Dorsolateral prefrontal cortex (tissue), 122 donors: ENCODE measurements at places on chromosomes 6 and 20. TPM values are rescaled to one million over a fixed set of nuclear protein-coding genes. Genes with fewer than 3 reads are reported as not detected.

SLC17A2 gene
- not detected for total RNA-seq

SUMO4 gene
- total RNA-seq: 2.6 TPM

- DNase-seq: no peak
Measured at GRCh38 chr6:47663462-47664216, 34.7 kb upstream of the ADGRF4 start.

- no peak for DNase-seq
Measured at GRCh38 chr6:35425284-35425683, 26.9 kb upstream of the FANCE start.

HLA-DRB5 gene
- 2.0 TPM for total RNA-seq

- no peak for DNase-seq
Measured at GRCh38 chr6:160330619-160331018, 17.6 kb upstream of the SLC22A3 start.

DNA sequence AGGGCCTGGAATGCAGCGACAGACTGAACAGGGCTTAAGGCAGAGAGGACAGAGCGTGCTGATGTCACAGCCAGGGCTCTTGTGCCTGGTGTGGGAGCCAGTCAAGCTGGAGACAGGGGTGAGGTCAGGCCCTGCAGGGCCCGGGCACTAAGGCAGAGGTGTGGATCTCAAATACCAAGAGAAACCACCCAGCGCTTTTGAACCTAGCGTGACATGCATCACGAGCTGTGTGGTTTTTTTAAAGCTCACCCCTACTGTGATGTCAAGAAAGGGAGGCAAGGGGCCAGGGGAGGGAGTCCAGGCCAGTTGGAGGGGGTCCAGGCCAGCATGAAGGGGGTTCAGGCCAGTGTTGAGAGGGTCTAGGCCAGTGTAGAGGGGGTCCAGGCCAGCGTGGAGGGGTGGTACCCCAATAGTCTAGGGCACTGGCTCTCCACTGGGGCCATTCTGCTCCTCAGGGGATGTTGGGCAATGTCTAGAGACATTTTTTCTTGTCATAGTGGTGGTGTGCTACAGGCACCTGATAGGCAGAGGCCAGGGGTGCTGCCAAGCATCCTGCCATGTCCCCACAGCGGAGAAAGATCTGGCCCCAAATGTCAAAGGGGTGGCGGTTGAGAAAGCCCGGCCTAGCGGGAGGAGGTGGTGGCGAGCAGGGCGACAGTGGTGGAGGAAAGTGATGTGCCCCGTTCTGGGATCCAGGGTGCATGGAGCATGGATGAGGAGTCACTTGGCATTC is 42.6 kb downstream of the RBM38 start:
- no peak for DNase-seq

DNA sequence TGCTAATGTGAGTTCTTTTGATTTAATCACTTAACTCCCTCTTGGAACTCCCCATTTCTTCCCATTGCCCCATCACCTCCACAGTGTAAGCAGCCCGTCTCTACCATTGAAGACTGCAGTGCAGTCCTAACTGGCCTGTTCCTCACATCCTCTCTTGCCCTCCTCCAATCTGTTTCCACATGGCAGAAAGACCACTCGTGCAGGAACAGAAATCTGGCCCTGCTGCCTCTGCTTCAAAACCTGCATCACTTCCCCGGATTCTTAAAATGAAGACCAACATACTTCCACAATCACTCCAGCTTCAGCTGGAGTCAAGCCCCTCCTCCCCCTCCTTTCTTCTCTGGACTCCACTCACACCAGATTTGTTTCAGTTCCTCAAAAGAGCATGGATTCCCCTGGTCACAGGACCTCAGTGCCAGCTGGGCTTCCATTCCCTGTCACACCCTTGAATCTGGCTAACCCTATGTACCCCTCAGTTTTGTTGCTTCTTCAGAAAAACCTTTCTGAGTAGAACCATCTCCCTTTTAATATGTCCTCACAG is 802.3 kb downstream of the MAFB start:
- DNase-seq: no peak

FRMD1 gene
- not detected for total RNA-seq

PACRG gene
- total RNA-seq: 8.6 TPM

GRCh38 chr6:143739341-143739851 is 61.6 kb downstream of the PHACTR2 start:
- no peak for DNase-seq

- DNase-seq: no peak
Measured at GRCh38 chr6:64081453-64081852, 445.9 kb downstream of the PHF3 start.

DNPH1 gene
- 32.7 TPM for total RNA-seq

DNA sequence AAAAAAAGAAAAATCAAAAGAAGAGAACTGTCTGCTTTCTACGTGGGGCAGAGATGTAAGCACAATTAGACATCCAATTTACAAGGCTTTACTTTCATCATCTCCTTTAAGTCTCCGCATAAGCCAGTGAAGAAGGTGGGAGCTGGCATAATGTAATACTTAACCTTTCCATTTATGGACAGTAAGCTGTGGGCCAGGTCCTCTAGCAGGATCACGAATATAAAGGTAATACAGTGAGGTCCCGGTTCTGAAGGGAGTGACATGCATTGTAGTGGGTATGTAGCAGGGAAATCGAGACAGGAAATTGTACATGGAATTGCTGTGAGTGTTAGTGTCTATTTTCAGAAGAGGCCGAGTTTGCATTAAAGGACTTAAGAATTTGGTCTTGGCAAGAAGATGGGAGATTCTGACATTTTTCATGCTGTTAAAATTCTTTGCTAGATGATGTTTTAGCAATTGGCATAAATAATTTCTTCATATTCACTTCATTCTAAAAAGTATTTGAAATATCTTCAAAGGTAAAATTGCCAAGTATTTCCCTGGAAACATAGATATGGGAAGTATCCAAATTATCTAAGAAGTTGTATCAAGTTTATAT is 20.4 kb upstream of the POPDC3 start:
- DNase-seq: no peak

GRCh38 chr20:1526896-1527295 is 30.6 kb downstream of the SIRPD start:
- DNase-seq: no peak

DNA sequence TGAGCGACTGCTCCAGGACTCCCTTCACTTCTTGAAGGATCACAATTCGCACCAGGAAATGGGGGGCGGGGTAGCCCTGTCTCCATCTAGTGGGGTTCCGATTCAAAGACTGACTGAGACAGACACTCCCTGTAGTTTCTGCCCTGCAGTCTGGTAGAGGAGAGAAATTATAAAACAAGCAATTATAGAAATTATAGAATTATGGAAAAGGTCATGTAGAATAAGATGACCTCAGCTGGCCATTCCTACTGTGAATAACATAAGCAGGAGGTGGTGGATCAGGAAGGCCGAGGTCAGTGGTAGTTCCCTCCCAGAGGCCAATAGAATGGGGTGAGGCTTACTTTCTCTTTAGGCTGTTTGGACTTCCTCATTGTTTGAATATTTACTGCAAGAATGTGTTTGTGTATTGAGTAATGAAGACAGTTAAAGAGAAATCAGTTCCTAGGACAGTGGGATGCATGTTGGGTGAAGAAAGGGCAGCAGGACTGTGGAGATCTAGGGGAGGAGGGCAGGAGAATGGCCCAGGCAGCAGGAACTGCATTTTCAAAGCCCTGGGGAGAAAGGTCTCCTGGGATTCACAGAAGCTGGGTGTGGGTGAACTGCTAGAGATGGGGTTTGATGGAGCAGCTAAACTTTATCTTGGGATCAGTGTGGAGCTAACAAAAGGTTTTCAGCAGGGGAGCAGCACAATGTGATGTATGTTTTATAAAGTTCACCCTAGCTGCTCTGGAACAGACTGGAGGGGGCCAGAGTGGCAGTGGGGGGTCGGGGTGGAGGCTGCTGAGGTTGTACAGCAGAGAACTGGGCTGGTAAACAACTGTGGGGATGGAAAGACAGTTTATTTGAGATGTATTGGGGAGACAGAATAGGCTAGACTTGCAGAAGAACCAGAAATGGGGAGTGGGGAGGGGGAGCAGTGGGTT is 2.1 kb downstream of the ZNF341 start:
- no peak for DNase-seq

DNA sequence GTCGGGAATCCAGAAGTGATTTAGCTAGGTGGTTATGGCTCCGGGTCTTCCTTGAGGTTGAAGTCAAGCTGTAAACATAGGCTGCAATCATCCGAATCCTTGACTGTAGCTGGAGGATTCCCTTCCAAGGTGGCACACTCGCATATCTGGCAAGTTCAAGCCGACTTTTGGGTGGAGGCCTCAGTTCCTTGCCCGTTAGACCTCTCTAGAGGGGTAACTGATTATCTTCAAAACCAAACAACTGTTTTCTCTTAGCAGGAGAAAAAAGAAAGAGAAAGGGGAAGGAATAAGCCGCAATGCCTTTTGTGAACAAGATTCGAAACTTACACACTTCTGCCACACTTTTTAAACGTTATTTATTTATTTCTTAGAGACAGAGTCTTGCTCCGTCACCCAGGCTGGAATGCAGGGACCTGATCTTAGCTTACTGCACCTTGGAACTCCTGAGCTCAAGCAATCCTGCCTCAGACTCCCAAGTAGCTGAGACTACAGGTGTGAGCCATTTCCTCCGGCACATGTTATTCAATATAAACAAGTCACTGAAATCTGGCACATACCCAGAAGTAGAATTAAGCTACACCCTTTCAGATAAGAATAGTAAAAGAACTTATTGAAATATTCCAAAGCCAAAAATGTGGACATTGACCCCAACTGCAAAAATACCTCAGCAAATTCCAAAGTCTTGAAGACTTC is 76.3 kb downstream of the HFE start:
- no peak for DNase-seq

- DNase-seq: peak; percentile 51
Measured at GRCh38 chr6:36593569-36594028, 563 bp upstream of the SRSF3 start.
